T1000 (cell line): ENCODE measurements at places on chromosomes 2 and 18.

- DNase-seq: no peak
Observed at GRCh38 chr2:19380532-19380931, 22.1 kb upstream of the OSR1 start.

- no peak for DNase-seq
Observed at GRCh38 chr2:127417406-127417805, 821 bp upstream of the PROC start.

DNA sequence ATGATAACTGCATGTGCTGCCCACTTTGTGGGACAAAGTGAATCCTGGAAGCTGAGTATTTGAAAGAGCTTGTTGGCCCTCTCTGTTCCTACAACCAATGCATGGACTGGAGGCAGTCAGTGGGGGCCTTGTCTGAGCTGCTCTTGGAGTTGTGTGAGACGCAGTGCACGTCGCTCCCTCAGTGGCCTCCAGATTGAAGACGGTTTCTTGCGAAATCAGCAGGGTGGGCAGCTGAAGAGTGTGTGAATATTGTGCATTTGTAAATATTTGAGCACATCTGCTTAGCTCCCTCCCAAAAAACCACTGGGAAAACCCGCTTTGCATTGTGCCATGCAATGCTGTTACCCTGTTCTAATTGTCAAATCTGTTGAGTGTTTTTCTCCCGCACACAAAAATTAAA lies 782.8 kb downstream of the PLCL1 start:
- no peak for DNase-seq

GRCh38 chr2:105294844-105295481 lies 34.6 kb downstream of the TGFBRAP1 start:
- DNase-seq: no peak

DNA sequence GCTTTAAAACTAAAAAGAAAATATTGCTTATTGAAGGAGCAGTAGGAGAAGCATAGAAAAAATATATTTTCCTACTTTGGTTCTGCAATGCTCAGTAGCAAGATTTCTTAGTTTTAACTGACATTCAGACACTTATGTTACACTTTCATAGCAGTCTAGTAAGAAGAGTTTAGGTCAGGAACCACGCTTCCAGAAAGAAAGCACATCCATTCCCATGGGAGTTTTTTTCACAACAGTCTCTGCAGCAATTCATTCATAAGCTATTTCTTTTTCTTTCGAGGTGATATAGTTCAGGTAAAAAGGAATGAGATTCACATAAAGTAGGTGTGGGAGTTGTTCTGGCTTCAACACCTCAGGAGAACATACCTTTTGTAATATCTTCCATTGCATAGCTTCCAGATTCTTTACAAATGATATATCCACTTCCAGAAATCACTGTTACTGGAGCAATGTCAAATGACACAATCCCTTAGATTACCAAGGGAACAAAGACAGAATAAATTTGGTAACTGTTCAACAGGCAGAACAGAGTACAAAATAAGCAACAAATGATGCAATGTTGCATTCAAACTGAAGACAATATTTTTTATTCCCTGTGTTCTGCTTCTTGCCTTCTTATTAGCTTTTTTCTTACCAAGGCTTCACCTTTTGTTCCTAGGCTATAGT lies 95.2 kb upstream of the GULP1 start:
- DNase-seq: no peak

- no peak for DNase-seq
Observed at GRCh38 chr18:57649556-57650500, 28.2 kb upstream of the NARS1 start.

GRCh38 chr2:85830645-85831044 lies 58.1 kb downstream of the ST3GAL5 start:
- no peak for DNase-seq

DNA sequence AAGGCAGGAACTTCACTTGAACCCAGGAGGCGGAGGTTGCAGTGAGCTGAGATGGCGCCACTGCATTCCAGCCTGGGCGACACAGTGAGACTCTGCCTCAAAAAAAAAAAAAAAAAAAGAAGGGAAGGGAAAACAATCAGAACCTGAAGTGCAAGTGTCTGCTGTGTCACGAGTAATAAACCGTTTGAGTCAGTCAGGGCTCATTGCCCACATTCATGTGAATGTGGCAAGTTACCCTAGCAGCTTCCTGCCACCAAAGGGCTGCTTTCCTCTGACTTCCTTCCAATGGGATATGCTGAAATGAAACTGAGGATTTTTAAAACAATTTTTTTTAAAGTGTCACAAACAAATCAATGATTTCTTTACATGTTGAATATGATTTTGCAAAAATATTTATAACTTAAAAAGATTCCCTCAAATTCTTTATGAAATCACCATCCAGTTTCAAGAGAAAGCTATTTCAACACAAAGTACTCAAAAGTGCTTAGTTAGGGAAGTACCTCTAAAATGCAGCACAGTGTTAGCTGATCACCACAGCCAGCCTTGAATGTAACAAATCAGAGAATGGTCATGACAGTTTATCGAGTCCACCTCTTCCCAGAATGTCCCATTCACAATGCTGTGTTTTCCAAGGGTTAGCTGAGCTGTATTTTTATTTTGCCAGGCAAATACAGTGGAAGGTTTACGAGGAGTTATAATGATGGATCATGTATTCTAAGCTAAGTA lies 36.4 kb downstream of the WDSUB1 start:
- DNase-seq: peak; percentile 36

DNA sequence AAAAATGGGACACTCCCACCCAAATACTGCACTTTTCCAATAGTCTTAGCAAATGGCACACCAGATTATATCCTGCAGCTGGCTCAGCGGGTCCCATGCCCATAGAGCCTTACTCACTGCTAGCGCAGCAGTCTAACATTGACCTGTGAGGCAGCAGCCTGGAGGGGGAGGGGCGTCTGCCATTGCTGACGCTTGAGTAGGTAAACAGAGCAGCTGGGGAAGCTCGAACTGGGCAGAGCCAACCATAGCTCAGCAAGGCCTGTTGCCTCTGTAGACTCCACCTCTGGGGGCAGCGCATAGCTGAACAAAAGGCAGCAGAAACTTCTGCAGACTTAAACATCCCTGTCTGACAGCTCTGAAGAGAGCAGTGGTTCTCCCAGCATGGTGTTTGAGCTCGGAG lies 110.4 kb downstream of the CTIF start:
- no peak for DNase-seq
